ENCODE measurements at places on chromosomes 16 and 17.

DNA sequence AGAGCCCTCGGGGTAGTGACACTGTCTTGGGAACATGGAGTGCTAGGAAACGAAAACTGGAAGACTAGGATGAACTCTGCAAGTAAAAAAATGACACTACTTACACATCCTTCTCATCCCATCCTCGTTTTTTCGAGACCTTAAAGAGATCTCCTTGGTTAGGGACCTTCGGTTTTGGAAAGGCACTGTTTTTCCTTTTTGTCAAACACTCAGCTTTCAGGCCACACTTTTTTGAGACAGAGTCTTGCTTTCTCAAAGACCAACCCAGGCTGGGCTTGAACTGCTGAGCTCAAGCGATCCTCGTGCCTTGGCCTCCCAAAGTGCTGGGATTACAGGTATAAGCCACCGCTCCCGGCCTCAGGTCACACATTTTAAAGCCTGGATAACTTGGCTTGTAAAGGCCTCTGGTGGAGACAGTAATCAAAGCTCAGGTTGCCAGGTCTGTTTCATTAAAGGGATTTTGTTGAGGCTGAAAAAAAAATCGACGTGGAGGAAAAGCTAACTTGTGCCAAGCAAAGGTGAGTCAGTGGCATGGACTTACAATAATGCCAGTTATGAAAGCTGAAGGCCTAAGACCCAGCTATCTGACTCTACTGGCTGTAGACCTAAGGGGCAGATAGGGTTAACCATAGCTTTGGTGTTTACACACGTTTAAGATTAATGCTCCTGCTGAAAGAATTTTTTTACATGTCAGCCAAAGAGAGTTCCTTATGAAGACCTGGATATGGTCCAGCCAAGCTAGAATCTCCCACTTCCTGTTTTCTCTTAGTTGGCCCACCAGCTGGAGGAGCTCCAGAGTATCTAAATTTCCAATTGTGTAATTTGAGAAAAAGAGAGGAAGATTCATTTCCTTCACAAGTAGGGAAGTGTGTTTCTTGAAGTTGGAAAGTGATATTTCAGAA, 823 bp downstream of the NBR1 start:
- no peak for DNase-seq

- DNase-seq: no peak
Measured at GRCh38 chr16:85767531-85767930, 16.6 kb upstream of the C16orf74 start.

GRCh38 chr16:11501632-11502031, 85.1 kb downstream of the LITAF start:
- DNase-seq: no peak

DNA sequence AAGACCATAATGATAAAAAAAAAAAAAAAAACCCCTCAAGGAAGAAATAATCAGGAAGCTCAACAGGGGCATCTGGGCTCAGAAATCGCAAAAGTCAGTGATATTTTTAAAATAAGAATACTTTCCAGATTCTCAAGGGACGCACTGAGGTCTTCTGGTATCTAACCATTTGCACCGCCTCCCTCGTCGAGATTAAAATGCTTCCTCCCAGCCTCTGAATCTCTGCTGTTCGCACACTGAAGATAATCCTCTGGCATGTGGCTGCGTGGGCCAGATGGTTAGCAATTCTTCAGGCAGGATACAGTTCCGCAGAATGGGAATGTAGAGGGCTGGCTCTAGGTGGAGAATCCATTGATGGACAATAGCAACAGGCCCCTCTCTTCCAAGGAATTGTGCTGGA, 211.7 kb upstream of the CDH5 start:
- no peak for DNase-seq

DNA sequence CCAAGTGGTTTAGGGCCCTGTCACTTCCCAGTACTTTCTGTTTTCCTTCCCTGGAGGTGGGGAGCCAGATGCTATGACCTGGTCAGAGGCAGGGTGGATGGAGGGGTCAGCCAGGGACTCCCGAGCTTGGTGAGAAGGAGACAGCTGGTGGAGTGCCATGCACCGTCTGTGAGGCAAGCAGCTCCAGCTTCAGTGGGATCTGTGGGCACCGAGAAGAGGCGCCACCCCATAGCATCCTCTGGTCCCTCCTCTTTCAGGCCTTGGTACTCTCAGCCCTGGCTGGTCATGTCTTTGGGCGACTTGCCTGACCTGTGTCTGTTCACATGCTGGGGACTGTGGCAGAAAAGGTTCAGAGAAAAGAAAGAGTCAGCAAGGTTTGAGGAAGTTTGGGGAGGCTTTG, 299.3 kb upstream of the N4BP1 start:
- DNase-seq: no peak

DNA sequence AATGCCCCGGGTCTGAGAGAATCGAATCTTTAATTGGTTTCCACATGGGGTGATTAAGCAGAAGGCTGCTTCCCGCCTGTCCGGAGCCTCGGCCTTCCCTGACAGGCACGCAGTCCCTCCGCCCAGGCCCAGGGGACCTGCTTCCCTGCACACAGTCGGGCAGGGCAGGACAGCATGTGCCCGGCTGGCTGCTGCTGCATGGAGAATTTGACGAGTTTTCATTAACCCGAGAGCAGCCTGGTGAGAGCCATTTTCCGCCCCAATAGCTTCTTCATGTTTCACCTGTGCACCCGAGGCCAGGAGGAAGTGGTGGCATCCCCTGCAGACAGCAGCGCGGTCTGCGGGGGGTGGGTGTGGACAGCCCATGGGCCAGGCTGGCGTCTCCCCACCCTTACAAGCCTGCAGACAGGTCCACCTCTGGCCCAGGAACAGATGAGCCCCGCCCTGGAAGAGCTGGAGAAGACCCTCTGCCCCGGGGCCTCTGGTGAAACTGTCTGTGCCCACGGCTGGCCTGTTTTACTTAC, 67.0 kb downstream of the KLHDC4 start:
- DNase-seq: no peak

DNA sequence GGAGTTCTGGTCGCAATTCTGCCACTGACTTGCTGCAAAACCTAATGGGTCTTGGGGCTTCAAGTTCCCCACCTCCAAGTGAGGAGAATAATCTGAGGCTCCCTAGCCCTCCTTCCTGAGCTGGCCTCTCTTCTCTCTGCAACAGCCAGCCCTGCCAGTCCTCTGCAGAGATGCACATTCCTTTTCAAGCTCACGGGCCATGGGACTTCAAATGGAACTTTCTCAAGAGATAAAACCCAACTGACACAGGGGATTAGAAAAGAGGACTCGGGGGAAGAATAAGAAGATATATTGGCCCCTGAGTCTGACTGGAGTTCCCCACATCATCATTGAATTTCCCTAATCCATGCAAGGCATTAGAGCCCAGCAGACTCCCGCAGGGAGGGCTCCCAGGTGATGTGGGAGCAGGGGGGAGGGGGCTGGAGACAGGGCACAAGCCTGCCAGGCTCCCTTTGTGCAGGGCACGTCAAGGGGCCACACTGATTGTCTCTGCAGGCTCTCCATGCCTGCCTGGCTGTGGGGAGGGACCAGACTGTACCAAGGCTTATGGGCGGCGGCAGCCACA, 131.0 kb downstream of the CCDC144A start:
- no peak for DNase-seq

DNA sequence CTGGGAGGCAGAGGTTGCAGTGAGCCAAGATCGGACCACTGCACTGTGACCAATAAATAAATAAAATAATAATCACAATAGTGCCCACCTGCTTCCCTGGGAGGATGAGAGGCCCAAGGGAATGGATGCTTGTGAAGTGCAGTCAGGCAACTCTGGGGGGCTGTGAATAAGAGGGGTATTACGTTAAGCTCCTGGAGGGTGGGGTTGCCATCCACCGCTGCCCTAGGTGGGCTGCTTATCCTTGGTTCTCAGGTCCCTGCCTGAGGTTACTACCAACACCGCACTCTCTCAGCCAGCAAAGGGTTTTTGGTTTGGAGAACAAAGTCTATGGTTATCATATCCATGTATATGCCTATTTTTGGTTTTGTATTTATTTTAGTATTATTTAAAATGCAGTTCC, 48.6 kb upstream of the CBFA2T3 start:
- no peak for DNase-seq

DNA sequence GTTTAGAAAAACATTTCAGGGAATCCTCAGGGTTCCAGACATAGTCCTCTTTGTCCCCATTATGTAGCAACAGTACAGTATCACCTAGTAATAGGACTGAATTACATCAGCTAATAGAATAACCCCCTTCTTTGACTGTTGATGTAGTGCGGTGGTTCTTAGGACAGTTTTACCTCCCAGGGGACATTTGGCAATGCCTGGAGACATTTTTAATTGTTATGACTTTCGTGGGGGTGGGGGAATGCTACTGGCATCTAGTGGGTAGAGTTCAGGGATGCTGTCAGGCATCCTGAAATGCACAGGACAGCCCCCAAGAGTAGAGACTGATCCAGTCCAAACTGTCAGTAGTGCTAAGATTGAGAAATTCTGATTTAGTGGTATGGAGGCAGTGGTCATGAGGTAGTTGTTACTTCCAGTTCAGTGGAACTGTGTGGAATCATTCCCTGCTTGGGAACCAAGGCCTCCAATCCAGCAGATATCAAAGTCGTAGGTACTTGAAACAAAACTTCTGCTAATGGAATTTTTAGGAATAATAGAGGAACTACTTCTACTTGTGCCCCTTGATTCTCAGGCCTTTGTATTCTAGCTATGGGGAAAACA, 20.3 kb downstream of the NF1 start:
- no peak for DNase-seq

DNA sequence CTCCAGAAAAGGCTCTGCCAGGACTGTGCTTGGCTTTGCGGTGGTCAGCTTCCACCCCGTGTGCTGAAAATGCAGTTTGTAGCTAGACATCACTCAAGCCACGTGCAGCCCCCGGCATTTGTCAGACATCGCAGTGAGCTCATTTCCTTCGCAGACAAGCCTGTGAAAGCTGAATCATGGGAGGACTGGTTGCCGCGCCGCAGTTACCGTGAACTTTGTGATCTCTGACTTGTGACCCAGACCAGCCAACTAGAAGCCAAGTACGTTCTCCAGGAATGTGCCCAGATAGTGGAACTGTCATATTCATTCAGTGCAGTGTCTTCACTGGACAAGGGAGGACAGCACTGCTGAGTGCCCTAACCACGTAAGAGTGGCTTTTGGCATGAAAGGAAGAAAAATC, 58.1 kb downstream of the NDE1 start:
- no peak for DNase-seq

DNA sequence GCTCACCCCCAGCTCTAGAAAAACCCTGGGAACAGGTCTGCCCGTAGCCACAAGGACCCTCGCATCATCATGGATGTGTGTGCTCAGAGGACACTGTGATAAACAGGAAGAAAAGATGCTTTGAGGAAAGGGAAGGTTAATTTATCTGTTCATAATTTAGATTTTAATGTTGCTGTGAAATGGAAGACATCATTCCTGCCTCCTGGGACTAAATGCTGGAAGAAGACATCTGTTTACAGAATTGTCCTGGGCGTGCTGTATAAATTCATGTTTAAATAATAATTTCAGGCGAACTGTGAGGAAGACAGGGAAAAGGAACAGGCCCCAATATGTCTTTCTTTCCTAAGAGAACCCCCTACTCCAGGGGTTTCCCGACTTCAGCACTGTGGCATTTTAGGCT, 112.6 kb downstream of the SHISA6 start:
- DNase-seq: no peak

- DNase-seq: no peak
Measured at GRCh38 chr16:49431040-49431439, 57.4 kb downstream of the C16orf78 start.

DNA sequence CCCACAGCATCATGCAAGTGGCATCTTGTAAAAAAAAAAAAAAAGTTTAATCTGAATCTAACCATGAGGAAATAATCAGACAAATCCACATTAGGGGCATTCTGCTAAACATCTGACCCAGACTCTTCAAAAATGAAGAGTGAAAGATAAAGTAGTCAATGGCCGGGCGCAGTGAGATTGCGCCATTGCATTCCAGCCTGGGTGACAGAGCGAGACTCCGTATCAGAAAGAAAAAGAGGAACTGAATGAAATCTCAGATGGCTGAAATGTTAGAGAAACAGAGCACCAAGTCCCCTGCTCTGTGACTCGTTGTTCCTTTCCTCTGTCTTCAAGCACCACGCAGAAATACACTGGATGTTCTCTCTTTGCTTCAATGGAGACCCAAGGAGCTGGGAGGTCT, 12.7 kb upstream of the RNF135 start:
- DNase-seq: no peak

DNA sequence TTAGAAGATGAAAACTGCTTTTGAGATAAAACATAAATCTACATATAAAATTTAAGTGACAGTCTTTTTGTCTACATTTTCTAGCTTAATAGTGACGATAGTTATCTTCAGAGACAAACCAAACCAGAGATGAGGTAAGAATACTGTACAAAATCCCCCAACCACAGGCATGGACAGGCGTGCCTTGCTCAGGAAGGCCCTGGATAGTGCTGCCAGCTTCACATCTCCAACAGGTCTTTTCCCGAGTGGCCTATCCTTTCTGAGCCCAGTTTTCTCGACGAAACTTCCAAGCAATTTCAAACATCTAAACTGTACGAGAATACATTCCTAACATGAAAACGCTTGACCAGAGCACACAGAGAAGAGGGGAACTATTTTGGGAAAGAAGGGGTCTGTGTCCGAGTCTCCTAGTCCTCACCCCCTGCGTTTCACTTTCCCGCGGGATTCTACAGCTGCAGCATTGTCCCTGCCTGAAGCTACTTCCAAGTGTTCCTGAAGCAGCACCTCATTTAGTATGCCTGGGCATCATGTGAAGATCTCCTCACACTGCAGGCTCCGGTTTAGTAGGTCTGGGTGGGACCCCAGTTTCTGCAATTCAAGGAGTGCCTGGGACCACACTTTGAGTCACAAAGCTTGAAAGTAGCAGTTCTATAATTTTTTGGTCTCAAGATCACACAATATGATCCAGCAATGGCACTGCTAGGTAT, 37.8 kb downstream of the GNA13 start:
- DNase-seq: no peak

GRCh38 chr16:66207883-66208265, 158.6 kb upstream of the CDH5 start:
- no peak for DNase-seq

DNA sequence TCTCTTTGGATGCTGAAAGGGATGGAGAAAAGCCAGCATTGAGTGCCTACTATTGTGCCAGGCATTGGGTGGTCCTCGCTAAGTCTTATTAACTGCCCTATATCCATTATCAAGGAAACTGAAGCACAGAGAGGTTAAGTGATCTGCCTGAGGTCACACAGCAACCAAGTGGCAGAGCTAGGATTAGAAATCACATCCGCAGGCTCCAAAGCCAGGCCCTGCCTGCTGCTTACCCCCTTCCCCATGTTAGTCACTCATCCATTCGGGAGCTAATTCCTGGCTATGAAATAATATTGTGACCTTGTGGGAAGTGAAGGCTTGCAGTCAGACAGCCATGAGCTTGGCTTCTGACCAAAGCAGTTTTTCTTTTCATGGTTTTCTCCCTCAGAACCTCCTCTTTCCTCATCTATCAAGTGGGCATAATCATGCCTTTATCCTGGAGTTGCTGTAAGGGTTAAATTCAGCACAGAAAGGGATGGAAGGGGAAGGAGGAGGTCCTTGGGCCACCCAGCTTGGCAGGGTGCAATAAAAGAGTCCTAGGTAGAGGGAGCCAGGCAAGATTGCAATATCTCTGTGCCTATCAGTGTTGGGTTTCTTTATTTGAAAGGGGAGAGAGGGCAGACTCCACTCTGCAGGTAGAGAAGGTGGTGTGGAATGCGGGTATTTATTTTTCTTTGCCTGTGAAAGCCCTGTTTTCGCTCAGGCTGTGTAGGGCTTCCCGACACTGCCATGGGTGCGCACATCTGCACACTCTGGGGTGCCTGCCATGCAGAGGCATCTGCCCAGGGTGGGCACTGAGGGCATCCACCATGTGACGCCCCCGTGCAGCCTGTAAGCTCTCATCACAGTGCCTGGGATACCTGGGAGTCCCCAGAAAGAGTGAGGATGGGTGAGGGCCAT, 11.3 kb downstream of the RAI1 start:
- no peak for DNase-seq

- DNase-seq: peak; percentile 73
Measured at GRCh38 chr16:17160285-17160853, 310.4 kb downstream of the XYLT1 start.
